ENCODE measurements at places on chromosomes 12 and 14.

DNA sequence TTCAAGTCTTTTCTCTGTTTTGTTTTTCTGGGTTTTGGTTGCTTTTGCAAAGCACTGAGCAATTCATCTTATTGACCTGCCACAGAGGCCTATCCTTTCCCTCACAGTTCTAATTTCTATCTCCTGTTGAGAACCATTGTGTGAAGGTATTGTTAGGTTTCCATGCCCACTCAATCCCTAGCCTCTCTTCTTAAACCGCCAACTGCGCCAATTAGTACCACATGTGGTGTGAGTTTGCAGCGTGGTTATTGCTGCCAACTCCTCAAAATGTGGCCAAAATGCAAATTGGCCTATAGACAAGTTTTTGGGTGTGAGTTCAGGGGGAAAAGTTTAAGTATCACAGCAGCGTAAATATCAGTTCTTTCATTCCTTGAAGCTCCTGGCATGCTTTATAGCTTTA lies 232.6 kb downstream of the FLRT2 start:
- DNase-seq: no peak

DNA sequence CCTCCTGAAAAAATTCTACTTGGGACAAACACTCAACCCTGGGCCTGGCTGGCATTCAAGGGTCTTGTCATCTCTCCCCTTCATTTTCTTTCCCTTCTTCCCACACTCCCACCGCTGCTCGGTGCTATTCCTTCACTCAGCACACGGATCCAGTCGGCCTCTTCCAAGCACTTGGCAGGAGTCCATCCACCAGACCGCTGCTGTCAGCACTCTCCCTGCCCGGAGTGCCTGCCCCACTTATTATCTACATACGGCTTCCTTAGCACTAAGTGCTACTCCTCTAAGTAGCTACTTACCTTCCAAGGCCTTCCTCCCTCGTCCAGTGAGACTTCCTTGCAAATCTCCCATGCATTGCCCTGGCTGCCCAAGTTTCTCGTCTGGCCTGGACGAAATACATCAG lies 29.8 kb downstream of the CALM1 start:
- no peak for DNase-seq

DNA sequence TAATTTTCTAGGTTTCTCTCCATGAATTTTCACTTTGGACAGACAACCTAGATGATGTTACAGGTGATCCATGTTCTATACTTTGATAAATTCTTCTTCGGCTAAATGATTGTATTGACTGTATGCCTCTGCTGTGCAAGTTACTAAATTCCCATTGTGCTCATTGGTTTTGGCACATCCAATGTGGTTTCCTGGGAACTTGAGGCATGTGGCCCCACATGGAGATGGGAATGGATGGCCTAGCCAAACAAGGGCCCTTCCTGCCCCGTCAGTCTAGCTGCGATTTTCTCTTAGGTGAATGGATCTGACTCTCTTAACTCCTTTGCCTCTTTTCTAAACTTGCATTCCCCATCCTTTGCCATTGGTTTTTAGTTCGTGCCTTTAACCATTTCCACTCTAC lies 186.2 kb downstream of the PELI2 start:
- DNase-seq: no peak

DNA sequence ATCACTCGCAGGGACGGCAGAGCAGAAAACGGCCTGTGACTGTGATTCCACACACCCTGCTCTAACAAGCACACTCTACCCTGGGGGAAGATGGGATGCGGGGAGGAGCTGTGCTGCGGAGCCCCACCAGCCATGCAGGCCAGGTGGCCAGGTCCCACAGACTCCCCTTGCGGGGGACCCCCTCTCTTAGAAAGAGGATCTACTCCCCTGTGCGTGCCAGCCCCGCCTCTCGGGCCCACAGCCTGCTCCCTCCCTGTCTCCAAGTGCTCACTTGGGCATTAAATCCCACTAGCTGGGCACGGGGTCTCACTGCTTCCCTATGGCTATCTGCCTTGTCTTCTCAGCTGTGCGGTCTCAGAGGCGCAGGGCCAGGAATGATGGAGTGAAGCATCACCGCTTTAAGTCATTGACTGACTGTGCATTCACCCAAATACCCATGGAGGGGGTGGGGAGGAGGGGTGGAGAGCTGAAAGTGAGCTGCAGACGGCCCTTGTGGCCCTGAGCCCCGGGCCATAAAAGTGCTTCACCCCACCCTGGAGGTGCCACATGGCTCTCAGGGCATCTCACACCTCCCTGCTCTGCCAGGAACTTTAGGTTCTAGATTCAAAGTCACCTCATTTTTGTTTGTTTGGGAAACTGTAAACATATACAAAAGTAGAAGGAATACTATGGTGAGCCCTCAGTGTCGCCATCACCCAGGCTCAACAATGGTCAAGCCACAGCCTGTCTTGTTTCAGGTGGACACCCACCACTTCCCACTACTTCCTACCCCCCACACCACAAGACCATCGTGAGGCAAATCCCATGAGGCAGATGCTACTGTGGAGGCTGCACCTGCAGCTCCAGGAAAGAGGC lies 9.4 kb downstream of the STX2 start:
- DNase-seq: no peak

- peak; percentile 86 for DNase-seq
Observed at GRCh38 chr12:4118017-4118510, 155.5 kb upstream of the CCND2 start.

DNA sequence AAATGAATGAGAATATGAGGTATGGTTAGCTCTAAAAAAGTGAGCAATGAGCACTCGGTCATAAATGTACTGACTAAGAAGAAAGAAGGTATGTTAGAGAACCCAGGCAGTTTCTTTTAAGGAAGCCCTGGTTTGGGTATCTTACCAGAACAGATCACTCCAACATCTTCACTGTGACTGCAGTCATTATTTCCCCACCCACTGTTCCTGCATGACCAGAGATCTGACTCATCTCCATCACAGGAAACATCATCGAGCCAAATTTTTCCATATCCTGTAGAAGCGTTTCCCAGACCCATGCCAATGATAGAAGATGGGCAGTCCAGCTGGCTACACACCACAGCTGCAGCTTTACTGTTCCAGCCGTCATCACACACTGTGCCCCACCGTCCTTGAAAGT lies 48.0 kb downstream of the CD163L1 start:
- DNase-seq: no peak

GRCh38 chr14:101812071-101812470 lies 50.6 kb downstream of the PPP2R5C start:
- no peak for DNase-seq

- DNase-seq: no peak
Observed at GRCh38 chr14:68359837-68360552, 432.9 kb downstream of the ZFP36L1 start.

GRCh38 chr12:79085106-79085682 lies 220.6 kb downstream of the SYT1 start:
- DNase-seq: no peak

GRCh38 chr12:121239351-121240061 lies 29.6 kb downstream of the P2RX4 start:
- peak; percentile 85 for DNase-seq

- no peak for DNase-seq
Observed at GRCh38 chr12:119931402-119931801, 54.3 kb upstream of the CIT start.

- no peak for DNase-seq
Observed at GRCh38 chr12:111792155-111792855, 25.6 kb downstream of the ALDH2 start.

- DNase-seq: peak; percentile 87
Observed at GRCh38 chr14:92600318-92601053, 86.9 kb downstream of the RIN3 start.

DNA sequence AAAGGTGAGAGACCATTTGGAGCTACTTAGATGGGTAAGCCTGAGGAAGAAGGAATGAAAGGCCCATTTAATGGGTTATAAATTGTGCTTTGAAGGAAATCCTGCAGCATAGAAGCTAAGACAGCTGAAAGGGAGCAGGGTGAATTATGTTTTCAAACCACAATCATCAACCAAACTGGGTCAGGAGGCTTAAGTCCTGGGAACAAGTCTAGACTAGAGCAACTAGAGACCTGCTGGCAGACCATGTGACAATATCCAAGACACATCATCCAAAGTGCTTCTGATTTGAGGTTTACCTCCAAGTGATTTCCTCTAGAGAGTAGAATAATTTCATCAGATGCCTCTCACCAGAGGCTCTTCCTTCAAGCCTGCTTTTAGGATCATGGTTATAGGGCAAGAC lies 53.7 kb downstream of the MAP3K9 start:
- no peak for DNase-seq

- DNase-seq: no peak
Observed at GRCh38 chr14:54512393-54512792, 2.7 kb downstream of the CGRRF1 start.

DNA sequence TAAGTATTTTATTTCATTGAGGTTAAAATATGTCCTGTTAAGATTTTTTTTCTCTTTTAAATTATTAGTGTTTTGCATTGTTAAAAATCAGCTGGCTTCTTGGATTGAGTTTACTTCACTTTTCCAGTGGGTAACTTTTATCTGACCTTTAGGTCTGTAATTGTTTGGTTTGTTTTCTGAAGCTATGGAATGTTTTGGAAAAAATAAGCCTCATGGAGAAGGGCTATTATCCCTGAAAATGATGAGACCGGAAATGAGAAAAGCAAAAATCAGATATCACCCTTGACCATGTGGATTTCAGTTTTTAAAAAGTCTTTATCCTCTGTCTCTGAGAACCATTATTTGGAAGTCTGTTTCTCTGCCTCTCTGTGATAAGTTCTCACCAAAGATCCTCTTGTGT lies 180.9 kb downstream of the RAD51B start:
- no peak for DNase-seq

- no peak for DNase-seq
Observed at GRCh38 chr12:1890119-1890703, 28.2 kb downstream of the CACNA2D4 start.

- no peak for DNase-seq
Observed at GRCh38 chr12:124738636-124739467, 124.8 kb downstream of the SCARB1 start.

DNA sequence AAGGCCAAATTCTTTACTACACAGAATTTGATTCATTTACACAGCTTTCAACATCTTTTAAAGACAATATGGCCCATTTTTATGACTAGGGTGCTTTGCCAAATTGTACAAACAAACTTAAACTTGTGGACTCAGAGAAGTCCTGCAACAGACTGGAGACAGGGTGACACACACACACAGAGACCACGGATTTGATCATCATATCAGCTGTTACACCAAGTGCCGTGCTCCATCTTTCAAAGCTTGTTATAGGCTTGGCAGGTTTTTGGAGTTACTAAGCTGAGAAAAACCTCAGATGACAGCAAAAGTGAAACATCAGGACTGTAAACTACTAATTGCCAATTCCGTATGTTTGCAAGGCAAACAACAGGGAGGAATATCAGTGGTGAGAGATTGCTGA lies 811.7 kb downstream of the GALC start:
- DNase-seq: no peak

GRCh38 chr14:49858383-49858782 lies 5.8 kb upstream of the NEMF start:
- DNase-seq: no peak

DNA sequence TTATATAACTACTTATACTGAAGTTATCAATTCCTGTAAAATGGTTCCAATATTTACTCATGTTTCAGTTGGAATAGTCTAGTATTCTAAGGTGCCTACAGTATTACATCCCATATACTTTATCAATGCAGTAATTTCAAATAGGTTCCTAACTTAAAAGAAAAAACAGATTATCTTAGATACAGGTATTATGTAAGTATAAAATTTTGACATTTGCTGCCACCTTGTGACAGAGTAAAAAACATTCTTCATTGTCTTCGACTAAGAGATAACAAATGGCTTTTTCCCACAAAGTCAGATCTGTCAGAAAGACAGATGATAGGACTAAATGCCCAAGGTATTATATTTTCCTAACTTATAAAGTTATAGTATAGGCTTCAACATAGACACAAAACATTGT lies 78.7 kb downstream of the TXNDC16 start:
- DNase-seq: peak; percentile 36

GRCh38 chr12:7282844-7283243 lies 21.0 kb upstream of the ACSM4 start:
- DNase-seq: no peak

GRCh38 chr14:34682787-34683321 lies 31.5 kb downstream of the CFL2 start:
- no peak for DNase-seq

GRCh38 chr12:130976171-130976720 lies 22.5 kb downstream of the ADGRD1 start:
- no peak for DNase-seq

- peak; percentile 71 for DNase-seq
Observed at GRCh38 chr12:11834931-11835330, 185.5 kb downstream of the ETV6 start.

DNA sequence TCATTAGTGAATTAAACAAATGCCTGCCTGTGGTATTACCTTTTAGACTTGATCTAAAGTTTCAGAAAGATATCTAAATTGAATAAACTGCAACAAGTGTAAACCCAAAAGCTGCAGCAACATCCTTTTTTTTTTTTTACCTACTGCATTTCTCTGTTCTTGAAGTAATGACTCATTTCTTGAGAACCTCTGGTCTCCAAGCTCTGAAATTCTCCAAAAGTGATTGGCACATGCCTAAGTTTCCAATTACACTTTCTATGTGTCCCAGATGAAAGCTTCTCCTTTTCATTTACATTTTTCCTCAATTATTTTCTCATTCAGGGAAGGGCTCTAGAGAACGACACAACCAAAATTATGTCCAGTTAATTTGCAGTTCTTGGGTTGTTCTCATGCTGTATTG lies 435.2 kb upstream of the DCN start:
- no peak for DNase-seq

GRCh38 chr14:68796418-68797101 lies 3.7 kb upstream of the ZFP36L1 start:
- no peak for DNase-seq

- DNase-seq: peak; percentile 32
Observed at GRCh38 chr12:55060470-55060869, 40.7 kb downstream of the NEUROD4 start.

- peak; percentile 87 for DNase-seq
Observed at GRCh38 chr12:29255042-29255441, 106.0 kb downstream of the FAR2 start.

- DNase-seq: no peak
Observed at GRCh38 chr12:130595566-130595965, 120.5 kb downstream of the RIMBP2 start.

- DNase-seq: peak; percentile 77
Observed at GRCh38 chr12:68932961-68933893, at the start of gene CPM. Gene CPM, minus strand, starts transcription at chr12:68933171. Its CDS starts 334 bp downstream, at chr12:68932837.

All from CD14-positive monocyte (primary cell).